Right kidney (tissue), 9 donors: ENCODE measurements at places on chromosomes 1 and 21.
A peak's percentile ranks its signal among the peaks of the same experiment; 100 is the strongest.

- DNase-seq: no peak
Measured at GRCh38 chr1:242456726-242457269, 67.7 kb downstream of the PLD5 start.

DNA sequence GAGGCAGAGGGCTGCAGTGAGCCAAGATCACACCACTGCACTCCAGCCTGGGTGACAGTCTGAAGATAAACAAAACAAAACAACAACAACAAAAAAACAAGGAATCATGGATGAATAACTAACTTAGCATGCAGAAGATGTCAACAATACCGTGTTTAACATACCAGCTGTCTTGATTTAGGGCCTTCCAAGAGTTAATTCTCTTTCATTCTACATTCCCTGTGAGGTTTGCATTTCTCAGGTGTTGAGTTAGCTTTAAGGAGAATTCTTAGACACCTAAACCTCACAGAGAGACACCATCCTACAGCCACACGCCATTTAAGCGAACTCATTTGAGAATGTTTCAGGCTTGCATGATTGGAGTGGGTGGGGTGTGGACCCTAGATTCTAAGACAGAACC lies 363.1 kb upstream of the RUNX1 start:
- DNase-seq: no peak

DNA sequence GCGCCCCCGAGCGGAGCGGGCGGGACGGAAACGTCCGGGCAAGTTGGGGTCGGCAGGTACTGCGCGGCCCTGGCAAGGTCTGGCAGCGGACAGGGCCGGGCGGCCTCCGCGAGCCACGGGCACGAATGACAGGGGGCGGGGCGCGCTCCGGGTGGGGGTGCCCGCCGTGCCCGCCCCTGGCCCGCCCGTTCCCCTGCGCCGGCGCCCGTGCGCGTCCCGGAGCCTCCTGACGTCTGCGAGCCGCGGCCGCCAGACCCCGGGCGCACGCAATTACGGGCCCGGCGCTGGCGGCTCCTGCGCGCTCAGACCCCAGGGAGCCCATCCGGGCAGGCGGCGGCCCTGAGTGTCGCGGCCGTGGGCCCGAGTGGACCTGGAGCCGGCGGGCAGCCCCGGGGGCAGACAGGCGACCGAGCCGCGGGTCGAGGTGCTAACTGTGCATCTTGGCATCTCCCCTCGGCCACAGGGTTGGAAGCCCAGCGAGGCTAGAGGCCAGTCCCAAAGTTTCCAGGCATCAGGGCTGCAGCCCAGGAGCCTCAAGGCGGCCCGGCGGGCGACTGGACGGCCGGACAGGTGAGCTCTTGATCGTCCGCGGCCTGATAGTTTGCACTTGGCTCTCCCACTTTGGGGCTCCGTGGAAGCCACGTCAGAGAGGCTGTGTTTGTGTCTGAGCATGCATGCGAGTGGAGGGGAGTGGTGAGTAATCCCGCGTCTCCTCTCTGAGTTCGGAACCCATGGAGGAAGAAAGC lies 918 bp downstream of the MIB2 start:
- DNase-seq: peak; percentile 60

DNA sequence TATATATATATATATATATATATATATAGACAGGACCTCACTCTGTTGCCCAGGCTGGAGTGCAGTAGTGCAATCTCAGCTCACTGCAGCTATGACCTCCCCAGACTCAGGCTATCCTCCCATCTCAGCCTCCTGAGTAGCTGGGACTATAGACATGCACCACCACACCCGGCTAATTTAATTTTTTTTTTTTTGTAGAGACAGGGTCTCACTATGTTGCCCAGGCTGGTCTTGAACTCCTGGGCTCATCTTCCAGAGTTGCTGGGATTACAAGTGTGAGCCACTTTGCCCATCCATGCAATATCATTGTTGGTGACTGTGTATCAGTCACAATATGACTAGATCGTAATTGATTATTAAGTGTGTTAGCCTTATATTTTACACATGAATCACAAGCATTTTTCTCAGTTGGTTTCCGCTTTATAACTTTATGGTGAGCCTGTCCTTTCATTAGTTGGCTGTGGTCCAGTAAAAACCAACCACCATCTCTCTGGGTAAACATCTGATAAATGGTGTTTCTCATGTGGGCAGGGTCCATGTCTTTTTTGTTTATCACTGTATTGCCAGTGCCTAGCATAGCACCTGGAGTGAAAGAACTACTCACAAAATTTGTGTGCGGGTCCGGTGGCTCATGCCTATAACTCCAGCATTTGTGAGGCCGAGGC lies 63.6 kb downstream of the MYOM3 start:
- DNase-seq: no peak

GRCh38 chr1:59314776-59315528 lies 18.1 kb downstream of the FGGY start:
- DNase-seq: no peak

DNA sequence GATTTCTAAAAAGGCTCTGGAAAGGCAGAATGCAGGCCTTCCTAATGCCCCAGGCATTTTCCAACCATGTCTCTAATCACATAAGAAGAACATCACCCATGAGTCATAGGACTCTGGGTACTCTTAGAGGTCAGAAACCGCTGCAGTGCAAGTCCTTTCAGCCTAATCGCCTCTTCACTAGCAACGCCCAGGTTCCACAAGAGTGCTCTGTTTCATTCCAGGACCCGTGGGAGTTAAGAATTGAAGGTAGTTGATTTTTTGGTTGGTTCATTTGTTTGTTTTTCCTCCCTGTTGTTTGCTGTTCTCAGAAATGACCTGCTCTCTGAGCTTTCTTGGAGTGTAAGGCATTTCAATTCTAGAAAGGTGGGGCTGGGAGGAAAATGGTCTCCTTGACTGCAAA lies 123.2 kb downstream of the NR5A2 start:
- DNase-seq: peak; percentile 18

DNA sequence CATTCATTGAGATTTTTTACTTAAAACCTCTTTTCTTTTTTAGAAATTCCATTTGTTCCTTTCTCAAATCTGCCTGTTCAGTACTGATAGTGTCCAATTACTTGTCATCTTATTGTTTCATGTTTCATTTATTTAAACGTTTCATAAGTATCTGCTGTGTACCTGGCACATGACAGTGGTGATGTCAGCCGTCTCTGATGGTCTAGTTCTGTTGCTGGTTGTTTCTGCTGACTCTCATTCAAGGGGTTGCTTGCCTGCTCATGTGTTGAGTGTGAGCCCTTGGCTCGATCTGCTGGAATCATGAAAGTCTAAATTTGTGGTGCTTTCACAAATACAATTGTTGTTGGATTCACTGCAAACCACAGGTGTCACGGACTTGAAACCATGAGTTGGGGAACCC lies 25.5 kb upstream of the C2CD2 start:
- no peak for DNase-seq

- DNase-seq: no peak
Measured at GRCh38 chr1:229388897-229389580, 44.9 kb downstream of the ACTA1 start.

GRCh38 chr1:153384958-153385580 lies 5.8 kb downstream of the S100A8 start:
- no peak for DNase-seq

DNA sequence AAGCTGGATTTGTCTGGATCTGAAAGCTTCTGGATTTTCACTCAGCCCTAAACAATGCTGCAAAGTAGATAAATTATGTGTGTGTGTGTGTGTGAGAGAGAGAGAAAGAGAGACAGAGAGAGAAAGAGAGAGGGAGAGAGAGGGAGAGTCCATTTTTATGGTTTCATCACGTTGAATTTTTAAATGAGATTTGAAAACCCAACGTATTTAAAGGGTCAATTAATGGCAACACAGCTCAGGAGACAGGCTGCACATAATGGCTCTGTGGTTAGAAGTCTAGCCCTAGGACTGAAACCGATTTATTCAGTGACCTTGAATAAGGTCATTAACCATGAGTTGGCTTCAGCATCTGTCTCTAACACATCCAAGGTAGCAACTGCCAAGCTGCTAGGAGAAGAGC lies 35.3 kb upstream of the FMN2 start:
- no peak for DNase-seq

DNA sequence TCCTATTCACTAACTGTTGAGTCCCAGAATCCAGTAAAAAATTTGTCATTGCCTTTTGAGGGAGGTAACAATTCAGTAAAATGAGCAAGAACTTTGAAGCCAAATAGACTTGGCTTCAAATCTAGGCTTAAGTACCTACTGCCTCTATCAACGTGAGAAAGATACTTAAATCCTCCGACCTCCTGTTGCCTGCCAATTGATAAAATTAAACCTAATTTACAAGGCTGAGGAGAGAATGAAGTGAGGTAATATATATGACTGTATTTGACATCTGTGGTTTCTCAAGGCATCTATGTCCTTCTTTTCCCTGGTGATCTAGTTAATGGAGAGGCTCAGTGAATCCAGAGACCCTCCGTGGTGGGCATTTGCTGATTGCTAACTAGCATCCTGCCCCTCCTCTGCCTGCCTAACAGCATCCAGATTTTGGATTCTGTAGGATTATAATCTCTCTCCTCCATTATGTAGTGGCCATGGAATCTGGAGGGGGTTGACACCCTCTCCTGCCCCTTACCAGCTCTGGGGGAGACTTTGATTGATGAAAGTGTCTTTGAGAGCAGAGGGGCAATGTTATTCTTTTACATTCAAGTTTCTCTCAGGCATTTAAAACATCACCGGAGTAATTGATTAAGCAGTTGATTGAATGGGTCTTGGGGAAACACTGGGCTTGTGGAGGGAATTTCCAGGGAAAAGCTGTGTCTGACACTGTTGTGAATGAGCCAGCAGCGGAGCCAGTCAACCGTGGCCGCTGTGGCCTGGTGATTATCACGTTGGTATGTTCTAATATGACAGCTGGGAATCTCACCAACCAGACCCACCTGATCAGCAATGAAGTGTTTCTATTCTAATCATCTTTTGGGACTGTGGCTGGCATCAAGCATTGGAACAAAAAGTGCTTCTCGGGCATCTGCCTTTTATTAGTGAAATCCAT lies 140.7 kb upstream of the FAM78B start:
- no peak for DNase-seq

DNA sequence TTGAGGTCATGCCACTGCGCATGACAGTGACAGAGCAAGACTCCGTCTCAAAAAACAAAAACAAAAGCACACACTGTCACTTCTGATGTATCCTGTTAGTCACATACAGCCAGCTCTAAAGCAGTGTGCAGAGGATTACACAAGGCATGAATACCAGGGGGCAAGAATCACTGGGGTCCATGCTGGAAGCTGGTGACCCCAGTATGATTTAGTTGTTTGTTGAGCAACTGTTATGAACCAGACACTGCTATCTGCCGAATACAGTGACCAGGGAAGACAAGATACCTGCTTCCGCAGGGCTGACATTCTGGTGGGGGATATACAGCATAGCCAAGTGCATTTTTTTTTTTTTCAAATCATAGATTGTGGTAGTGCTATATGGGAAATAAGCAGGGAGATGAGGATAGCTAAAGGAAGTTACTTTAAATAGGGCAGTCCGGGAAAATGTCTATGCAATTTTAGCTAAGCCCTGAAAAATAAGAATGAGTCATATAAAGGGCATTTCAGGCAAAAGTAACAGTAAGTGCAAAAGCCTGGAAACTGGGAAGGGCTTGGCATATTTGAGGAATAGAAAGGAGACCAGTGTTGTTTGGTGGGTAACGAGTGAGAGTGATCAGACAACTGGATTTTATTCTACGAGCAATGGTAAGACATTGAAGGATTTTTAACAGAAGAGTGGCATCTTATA lies 69.7 kb downstream of the ADSS2 start:
- no peak for DNase-seq

DNA sequence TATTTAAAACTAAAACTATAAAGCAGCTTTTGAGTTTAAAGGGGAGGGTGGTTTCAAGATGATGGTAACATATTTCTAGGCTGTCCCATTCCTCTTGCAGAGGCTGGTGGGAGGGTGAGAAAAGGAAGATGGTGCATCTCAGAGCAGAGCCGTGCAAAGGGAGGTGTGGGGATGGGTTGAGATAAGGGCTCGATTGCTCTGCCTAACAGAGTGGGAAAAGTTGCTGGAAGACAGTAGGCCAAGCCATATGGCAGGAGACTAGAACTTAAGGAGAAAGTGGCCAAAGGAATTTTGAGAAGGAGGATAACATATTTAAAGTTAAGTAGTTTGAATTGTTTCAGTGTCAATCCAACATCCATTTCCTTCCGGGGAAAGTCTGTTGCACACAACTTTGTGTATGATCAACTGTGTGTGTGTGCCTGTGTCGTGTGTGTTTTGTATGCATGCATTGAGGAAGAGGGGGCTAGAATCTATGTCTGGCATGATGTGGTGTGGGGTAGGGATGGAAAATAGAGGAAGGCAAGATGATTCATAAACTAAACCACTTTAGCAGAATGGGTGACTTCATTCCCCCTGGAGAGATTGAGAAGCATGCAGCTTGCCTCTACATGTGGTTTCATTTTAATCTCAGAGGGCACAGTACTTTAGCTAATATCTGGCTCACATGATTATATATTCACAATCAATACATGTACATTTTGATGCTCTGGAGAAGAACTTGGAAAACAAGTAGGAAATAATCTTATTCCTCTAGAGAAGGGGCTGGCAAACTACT lies 145.0 kb upstream of the DNAH14 start:
- no peak for DNase-seq

GRCh38 chr1:15070145-15070748 lies 83.3 kb upstream of the TMEM51 start:
- DNase-seq: no peak

GRCh38 chr1:156160743-156161171 lies 7.4 kb downstream of the SEMA4A start:
- peak; percentile 80 for DNase-seq

DNA sequence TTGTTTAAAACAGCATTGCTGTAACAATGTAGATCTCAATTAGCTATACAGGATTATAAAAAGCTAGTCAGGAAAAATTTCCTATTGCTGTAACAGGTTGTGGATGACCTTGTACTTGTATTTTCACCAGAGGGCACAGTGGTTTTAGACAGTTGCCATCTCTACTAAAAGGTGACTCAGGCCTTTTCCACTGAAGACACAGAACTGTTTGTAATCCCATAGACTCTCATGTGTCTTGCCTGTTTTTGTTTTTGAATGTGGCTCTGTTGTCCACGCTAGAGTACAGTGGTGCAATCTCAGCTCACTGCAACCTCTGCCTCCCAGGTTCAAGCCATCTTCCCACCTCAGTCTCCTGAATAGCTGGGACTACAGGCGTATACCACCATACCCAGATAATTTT lies 5.9 kb downstream of the MTFR1L start:
- DNase-seq: no peak

DNA sequence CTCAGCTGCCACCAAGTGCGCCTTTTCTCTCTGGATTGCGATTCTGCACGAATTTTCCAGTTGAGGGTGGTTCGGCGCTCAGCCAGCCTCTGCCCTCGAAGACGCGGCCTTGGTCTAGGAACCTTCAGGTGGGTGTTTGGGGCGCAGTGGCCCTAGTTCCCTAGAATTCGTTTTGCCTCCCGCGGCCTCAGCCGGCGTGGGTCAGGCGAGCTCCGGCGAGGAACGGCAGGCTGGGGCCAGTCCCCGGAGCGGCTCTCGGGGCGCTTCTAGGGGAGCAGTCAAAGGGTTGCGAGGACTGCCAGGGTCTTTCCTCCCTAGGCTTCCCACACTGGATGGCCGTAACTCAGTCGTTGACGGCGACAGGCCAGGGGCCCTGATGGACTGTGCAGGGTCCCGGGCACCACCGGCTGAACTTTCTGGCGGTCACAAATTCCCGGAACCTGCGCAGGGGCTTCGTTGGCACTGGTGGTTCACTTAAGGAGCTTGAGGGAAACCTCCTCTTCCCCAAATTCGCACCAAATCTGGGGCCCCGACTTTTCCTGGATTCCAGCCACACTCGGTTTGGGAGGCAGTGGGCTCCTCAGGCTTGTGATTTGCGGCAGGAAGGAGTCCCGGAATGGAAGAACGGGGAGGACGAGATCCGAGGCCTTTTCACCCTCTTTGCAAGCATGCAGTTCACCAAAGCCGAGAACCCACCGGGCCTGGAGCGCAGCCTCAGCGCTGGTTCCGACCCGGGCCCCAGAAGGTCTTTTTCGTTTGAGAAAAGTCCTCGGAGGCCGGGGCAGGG lies 1.2 kb downstream of the DMBX1 start:
- peak; percentile 88 for DNase-seq
